ENCODE measurements at places on chromosomes 1 and 21.
A peak's percentile ranks its signal among the peaks of the same experiment; 100 is the strongest.

GRCh38 chr1:91545506-91546300 is 45.1 kb downstream of the CDC7 start:
- no peak for DNase-seq

DNA sequence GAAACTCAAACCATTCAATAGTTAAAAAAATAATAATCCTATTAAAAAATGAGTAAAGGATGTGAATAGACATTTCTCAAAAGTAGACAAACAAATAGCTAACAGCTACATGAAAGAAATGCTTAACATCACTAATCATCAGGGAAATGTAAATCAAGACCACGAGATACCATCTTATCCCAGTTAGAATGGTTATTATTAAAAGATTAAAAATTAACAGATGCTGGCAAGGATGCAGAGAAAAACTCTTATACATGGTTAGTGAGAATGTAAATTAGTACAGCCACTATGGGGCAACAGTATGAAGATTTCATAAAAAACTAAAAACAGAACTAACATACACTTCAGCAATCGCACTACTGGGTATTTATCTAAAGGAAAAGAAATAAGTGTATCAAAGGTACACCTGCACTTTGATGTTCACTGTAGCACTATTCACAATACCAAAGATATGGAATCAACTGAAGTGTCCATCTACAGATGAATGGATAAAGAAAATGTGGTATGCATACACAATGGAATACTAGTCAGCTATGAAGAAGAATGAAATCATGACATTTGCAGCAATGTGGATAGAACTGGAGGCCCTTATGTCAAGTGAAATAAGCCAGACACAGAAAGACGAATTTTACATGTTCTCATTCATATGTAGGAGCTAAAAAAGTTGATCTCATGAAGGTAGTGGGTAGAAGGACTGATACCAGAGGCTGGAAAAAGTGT is 117.9 kb downstream of the ACBD6 start:
- DNase-seq, result no peak

GRCh38 chr1:37513795-37514349 is 694 bp downstream of the MEAF6 start:
- peak; percentile 28 for DNase-seq

- peak; percentile 16 for DNase-seq
Measured at GRCh38 chr1:240559781-240560180, 52.2 kb downstream of the GREM2 start.

DNA sequence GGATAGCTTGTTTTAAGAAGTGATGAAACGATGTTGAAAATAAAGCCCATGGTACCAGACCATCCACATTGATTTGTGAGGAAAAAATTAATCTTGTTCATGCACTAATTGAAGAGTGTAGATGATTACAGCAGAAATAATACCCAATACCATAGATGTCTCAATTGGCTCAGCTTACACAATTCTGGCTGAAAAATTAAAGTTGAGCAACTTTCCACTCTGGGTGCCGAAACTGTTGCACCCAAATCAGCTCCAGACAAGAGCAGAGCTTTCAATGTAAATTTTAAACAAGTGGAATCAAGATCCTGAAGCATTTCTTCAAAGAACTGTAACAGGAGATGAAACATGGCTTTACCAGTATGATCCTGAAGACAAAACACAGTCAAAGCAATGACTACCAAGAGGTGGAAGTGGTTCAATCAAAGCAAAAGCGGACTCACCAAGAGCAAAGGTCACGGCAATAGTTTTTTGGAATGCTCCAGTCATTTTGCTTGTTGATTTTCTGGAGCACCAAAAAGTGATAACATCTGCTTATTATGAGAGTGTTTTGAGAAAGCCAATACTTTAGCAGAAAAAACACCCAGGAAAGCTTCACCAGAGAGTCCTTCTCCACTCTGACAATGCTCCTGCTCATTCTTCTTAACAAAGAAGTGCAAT is 16.1 kb upstream of the KCNA3 start:
- no peak for DNase-seq

DNA sequence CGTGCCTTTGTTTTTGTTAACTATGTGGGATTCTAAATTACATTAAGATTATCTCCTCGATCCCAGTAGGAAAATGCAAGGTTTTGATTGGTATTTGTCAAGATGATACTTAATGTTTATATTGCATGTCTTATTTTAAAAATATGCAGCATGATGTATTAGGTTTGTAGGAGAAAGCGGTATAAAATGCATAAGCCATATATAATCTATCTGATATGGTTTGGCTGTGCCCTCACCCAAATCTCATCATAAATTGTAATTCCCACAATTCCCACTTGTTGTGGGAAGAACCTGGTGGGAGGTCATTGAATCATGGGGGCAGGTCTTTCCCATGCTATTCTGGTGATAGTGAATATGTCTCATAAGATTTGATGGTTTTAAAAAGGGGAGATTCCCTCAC is 198.1 kb upstream of the NCAM2 start:
- no peak for DNase-seq

GRCh38 chr1:25033828-25034705 is 104.0 kb upstream of the RUNX3 start:
- peak; percentile 25 for DNase-seq

- DNase-seq, result no peak
Measured at GRCh38 chr1:38507563-38507962, 352.0 kb downstream of the RRAGC start.

DNA sequence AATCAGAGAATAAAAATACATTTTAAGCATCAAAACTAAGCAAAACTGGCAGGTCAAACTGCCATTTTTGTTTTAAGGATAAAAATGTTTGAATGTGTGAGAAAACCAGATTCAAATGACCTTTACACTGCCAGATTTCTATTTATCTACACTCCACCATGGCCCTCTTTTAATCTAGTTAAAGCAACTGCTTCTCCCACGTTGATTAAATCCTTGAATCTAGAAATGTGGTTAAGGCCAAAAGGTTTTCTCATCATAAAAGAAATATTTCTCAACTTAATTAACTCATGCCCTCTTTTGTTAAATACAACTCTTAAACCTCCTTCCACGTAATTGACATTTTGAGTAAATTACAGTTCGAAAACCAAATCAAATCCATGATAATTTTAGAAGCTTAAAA is 15.0 kb downstream of the EGLN1 start:
- DNase-seq, result no peak

DNA sequence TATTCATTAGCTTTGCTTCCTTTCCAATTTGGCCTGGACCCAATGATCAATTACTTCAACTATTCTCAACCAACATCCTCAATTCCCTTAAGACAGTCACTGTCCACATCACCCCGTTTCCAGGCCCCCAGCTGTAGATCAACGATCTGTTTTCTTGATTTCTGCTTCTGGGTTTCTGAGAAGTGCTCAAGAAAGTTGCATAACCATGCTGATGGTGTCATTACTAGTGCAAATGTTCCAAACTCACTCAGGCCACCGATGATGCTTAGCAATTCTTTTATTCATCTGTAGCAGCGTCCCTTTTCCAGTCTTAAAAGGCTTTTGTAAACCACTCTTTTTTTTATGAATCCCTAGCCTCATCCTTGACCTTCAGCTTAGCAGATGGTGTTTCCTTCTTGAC is 155.8 kb upstream of the PTGFR start:
- DNase-seq, result no peak

- no peak for DNase-seq
Measured at GRCh38 chr1:12543740-12544154, 74.3 kb downstream of the DHRS3 start.

DNA sequence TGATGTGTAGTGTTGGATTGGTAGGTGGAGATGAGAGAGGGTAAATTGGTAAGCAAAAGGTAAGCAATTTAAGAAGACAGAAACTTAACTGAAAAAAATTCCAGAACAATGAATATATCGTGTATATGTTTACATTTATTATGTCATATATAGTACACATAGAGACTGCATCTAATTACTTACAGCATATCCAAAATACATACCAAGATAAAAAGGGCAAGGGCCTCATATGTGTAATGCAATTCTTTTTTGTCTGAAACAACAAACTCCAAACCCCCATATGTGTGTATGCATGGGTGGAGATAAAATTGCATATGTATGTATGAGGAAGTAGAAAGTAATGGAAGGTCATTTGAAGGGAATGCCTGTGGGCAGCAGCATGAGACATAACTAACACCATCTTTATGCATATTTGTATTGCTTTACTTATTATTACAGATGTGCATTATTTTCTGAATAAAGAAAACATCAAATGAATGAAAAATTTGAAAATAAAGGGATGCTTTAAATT is 4.3 kb downstream of the KRTAP20-3 start:
- DNase-seq, result no peak

DNA sequence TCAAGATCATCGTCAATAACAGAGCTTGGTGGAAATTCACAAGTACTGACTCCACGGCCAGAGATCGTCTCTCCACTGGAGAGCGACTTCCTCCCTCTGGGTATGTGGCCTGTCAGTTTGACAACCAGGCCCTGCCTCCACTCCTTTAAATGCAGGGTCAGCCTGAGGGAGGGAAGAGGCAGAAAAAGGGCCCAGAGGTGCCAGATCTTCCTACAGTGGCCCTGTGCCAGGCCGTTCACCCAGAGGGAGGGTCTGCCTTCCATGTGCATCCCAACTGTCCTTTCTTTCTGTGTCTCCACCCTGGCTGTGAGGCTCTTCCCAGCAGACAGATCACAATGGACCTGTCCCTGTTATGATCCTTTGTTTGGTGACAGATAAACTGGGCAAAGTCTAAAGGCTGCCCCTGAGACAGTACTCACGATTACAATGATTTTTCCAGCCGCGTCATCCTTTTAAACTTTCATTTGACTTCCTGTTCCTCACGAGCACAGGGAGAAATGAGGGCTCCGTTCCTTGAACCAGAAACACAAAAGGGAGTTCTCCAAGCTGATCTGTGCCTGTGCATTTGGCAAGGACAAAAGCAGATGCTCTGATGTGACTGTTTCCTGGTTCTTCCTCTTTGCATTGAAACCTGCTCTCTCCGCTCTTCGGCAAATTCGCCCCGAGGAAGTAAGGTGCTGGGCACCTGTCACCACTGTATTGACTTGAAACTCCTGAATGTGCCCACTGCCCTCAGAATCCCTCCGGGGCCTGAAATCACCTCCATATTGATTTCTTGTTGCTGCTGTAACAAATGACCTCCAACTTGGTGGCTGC is 126.7 kb downstream of the PGBD5 start:
- DNase-seq, result no peak

GRCh38 chr1:160975026-160975425 is 20.4 kb upstream of the ITLN2 start:
- no peak for DNase-seq

DNA sequence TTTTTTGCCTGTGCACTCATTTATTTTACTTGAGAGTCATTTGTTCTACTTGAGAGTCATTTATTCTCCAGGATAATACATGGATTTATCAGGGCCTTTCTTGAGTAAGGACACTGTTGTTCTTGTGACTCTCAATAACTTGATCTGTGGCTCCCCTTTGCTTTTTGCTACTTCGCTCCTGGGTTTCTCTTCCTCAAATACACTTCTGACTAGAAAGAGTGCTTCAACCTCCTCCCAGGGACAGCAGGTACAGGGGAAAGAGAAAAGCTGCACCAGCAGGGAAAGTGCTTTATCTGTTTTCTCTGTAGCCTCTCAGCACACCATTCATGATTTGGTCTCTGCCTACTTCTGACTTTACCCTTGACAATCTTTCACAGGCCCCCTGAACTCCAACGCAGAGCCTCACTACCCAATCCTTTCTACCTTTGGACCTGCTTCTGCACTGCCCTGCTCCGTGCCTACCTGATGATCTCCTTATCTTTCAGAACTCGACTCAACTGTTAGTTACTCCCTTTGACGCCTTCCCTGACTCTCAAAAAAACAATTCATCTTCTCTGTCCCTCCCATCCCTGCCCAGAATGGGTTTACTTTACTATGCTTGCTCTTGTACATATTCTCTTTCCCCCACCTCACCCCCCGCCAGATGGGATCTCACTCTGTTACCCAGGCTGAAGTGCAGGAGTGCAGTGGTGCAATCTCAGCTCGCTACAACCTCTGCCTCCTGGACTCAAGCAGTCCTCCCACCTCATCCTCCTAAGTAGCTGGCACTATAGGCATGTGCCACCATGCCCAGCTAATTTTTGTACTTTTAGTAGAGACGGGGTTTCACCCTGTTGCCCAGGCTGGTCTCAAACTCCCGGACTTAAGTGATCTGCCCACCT is 15.6 kb upstream of the PIGM start:
- no peak for DNase-seq

DNA sequence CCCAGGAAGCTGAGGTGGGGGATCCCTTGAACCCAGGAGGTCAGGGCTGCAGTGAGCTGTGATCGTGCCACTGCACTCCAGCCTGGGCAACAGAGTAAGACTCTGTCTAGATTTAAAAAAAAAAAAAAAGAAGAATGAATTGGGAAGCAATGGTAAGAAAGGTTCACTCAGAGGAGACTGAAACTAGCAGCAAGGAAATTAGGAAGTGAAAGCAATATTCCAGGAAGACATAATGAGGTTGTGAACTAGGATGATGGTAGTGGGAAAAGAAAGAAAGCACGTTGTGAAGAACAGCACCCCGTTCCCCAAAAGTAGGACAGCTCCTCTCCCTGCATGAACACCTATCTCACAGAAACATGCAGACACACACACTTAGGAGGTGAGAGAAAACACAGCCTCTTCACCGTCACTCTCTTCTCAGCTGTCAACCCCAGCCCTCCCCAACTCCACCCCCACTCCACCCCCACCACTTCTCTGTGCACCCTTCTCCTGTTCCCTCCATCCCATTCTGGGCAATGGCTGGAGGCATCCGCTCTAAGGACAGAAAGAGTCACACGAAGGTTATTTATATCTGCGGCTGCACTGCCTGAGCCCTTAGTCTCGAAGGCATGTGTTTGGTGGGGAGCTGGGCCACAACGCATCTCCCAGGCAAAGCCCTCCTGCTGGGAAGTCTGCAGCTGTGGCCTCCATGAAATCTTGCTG is 101.8 kb upstream of the LPGAT1 start:
- no peak for DNase-seq

GRCh38 chr1:111127923-111128643 is 11.8 kb downstream of the DRAM2 start:
- DNase-seq, result no peak

DNA sequence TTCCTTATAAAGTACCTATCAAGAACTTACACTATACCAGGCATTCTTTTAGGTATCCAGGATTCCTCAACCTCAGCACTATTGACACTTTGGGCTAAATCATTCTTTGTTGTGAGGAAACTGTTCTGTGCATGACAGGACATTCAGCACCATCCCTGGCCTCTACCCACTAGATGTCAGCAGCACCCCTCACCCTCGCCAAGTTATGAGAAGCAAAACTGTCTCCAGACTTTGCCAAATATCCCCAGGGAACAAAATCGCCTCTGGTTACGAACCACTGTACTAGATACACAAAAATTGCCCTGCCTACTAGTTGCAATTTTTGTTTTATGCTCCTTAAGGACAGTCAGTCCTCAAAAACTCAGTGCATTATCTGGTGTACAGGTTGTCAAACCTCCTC is 35.7 kb downstream of the PALMD start:
- DNase-seq, result peak; percentile 30

DNA sequence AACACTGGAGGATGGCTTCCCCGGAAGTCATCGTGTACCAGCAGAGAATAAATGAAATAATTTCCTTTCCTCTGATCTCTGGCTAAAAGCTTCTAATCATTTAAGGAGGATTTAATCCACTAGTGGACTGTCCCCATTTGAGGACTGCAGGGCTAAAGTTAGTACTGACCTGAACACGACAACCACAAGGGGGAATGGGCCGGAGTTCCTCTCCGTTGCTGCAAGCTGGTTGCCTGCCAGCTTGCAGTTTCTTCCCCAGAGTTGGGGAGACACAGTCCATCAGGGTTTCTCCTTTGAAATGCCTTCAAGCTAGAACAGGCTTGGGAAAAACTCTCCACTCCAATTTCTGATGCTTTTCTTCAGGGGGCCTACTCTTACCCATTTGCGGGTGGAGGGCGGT is 35.5 kb upstream of the NPL start:
- DNase-seq, result no peak

- DNase-seq, result no peak
Measured at GRCh38 chr1:96116731-96117130, 604.9 kb upstream of the PTBP2 start.

GRCh38 chr1:201264554-201264953 is 18.8 kb upstream of the PKP1 start:
- DNase-seq, result no peak
